ENCODE measurements at places on chromosomes 4 and X.

DNA sequence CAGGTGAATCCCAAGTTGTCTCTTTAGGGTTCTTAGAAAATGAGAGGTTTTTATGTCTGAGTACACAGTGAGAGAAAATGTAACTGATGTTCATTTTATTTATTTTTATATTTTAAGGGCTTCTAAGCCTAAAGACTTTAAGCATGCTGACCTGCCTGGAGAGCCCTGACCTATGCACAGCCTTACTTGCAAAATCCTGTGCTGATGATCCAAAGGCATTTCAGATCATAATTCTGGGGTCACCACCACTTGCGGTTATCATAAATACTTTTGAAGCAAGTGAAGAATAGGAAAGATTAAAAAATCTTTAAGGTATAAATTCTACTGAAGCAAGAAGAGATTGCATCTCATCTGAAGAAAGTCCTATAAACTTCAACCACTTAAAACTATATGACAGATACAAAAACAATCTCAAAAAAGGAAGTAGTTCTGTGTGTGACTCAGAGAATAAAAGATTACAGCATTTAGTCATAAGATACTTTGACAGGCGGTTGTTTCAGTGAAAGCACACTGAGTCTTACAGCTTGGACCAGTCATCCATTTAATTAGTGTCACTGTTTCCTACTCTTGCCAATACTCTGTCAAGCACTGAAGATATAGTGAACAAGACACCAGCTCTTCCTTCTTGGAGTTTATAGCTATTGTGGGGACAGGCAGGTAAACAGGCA is 245.2 kb upstream of the DIPK2B start:
- DNase-seq = no peak

GRCh38 chr4:26020083-26020668 is 106.2 kb downstream of the SMIM20 start:
- DNase-seq = peak; percentile 53

DNA sequence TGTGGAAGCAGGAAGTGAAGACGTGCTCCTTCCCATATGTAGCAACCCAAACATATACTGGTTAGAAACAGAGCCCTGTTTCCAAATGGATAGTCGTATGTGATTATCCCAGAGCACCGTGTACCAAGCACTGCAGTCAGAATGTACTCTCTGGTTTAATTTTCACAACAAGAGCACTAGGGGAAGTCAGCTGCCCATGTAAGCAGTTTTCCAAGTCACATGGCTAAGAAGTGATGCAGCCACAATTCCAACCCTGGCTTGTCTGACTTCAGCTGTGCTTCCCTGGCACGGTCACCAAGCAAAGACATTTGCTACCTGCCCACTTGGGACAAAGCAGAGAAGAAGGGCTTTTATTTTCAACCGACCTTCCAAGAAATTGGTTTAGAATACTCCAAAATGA is 28.2 kb upstream of the CEP135 start:
- DNase-seq = no peak

- no peak for DNase-seq
Observed at GRCh38 chr4:6123541-6123940, 76.8 kb downstream of the JAKMIP1 start.

DNA sequence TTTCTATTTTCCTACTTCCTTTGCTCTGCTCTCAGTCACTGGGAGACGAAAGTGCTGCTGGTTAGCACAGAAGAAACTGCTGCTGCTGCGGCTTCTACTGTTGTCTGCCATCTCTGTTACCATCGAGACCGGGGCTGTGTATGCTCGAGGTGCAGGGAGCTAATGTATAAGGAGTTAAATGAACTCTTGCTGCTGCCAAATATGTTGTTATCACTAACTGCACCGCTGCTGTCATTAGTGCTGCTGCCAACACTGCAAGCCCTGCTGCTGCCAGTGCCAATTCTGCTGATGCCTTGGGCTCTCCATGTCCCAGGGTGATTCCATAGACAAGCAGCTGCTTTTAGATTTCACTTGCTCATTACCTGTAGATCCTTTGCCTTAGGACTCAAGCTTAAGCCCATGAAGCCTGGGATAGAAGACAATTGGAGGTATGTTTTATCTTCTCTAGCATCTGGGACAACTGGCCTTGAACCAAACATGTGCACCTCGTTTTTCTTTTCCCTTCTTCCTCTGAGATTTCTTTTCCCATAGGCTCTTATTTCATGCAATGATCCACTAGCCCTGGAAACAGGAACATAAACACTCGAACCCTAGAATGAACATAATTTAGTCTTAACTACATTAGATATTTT is 107.8 kb downstream of the CCSER1 start:
- no peak for DNase-seq
